ENCODE measurements at places on chromosomes 1 and 21.

DNA sequence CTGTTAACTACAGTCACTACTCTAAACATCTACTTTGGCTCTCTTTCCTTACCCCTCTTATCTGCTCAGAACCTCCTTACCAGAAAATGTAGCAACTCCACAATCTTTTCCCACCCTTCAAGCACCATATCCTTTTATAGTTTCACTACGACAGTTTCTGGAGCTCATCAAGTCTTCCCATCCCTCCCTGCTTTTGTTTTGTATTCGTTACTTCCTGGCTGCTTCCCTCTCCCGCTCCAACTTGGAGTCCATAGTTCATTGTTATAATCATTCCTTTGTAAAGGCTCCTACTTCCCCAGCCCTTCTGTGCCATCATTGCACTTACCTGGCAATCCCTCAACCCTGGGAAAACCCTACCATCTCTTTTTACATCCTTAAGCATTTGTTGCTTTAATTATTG is 18.0 kb downstream of the MPZL1 start:
- DNase-seq = no peak

- DNase-seq = no peak
These were observed 138.9 kb upstream of the SOD1 start for GRCh38 chr21:31520561-31521098.

DNA sequence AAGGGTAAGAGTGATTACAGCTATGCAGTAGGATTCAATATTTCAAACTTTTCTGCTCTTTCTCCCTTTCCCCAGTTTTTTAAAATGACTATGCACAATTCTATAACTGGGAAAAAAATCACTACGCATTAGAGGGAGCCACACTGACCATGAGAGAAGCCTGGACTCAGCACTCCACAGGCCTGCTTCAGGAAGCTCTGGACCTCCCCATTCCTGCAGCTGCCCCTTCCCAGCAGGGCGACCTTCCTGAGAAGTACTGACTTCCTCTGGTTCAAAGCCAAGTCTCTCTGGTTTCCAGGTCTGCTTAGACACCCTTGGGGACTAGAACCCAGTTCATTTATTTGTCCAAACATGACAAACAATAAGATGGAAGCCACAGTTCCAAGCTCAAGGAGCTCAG is 42.0 kb upstream of the CLSTN1 start:
- no peak for DNase-seq

- no peak for DNase-seq
These were observed 53.6 kb upstream of the MAP10 start for GRCh38 chr1:232751393-232752140.

DNA sequence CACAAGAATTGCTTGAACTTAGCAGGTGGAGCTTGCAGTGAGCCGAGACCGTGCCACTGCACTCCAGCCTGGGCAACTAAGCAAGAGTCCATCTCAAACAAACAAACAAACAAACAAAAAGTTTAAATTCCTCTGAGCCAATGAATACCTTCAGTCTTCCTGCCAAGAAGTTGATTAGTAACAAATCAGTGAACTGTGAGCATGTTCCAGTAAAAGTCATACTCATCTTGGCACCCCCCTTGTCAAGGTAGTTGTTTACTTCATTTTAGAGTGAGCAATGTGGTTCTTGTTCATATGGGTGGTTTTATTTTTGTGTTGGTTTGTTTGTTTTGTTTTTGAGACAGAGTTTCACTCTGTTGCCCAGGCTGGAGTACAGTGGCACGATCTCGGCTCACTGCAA is 18.0 kb upstream of the SLC2A7 start:
- no peak for DNase-seq

DNA sequence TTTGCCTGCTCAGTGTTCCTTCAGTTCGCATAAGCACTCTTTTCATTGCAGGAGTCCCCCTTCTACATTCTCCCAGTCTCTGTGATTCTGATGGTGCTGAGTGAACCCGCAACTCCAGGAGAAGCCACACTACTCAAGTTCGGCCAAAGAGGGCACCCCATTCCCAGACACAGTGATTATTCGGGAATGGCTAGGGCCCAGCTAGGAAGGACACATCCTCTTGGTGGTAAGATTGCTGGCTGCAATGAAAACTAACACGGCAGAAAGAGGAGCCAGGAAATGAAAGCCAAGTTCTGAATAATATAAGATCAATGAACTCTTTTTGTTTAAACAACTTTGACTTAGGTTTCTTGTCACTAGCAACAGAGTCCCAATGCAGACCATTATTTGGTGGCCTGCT is 14.9 kb downstream of the CREG1 start:
- no peak for DNase-seq

DNA sequence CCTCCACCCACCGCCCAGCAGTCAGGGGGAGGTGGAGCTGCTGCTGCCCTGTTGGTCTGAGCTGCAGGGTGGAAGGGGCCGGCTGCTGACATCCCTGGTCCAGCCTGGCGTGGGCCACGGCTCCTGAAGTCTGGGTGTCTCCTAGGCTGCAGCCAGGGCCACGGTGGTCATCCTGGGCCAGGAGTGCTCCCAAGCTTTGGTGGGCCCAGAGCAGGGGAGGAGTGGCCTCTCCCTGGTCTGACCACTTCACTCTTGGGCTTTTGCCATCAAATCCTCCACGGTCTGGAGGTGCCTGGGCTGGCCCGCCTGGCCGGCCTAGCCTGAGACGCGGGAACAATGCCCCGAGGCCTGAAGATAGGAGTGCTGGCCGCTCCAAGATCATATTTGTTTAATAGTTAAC is 5.8 kb downstream of the PRDM16 start:
- DNase-seq = no peak

DNA sequence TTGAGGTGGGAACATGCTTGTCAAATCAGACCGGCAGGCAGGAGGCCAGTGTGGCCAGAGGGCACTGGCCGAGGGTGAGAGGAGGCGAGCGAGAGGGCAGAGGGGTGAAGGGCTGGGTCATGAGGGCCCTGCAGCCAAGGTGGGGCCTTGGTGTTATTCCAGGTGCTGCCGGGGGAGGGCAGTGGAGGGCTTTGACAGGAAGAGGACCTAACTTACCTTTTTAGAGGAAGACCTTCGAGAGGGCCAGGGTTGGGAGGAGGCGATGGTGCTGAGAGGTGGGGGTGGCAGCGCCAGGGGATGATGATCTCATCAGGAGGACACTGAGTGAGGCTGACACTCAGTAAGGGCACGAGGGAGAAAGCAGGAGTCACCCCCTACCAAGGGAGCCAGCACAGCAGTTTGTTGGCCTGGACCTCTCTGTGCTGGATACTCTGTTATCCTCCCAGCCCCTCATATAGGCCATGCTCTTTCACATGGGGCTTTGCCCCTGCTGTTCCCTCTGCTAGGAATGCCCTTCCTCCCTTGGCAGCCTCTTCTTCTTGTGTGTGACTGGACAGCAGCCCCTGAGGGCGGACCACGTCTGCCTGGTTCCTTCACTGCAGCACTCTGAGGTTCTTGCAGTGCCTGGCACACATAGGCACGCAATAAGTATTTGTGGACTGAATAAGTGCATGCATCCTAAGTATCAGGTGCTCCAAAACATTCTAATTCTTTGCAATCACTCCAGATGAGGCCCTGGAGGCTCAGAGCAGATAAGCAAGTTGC is 7.5 kb upstream of the TTC22 start:
- no peak for DNase-seq

DNA sequence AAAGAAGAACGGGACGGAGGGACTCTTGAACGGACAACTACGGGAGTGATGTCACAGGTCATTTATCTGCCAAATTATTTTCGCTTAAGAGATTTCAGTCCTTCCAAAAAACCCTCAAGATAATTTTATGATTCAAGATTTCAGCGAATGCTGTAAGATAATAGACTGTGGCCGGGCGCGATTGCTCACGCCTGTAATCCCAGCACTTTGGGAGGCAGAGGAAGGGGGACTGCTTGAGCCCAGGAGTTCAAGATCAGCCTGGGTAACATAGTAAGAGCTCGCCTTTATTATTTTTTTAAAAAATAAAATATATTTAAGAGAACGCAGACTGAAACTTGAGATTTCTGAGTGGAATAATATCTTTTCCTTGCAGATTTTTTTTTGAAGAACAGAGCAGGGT is 609 bp downstream of the RWDD2B start:
- DNase-seq = no peak

DNA sequence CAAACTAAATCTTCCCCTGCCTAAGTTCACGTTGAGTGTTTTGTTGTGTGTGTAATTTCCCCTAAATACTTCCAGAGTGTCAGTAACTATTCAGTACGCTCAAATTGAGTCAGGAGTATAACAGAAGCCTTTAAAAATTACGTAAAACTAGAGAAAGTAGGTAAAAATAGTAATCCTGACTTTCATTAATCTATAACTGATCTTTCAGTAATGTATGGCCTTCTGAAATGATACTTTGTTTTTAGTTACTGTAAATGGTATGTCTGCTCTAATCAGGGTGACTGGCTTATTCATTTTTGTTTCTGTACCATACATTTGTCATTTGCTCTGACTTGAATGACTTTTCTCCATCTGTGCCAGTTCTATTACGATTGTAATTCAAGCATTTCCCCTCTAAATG is 29.4 kb downstream of the MIER1 start:
- DNase-seq = no peak

DNA sequence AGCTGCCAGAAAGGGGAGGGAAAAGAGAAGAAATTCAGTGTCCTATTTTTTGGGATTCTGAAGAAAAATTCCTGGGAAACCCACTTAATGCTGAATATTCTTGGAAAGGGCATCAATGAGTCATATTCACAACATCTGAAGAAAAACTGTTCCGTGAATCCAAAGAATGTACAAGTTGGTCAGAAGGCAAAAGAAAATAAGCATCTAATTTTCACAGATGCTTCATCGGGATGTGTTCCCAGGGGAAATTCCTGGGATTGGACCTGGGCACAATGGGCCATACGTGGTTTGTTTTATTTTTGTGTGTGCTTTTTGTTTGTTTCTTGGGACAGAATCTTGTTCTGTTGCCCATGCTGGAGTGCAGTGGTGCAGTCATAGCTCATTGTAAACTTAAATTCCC is 112.2 kb downstream of the MAP3K21 start:
- DNase-seq = no peak

DNA sequence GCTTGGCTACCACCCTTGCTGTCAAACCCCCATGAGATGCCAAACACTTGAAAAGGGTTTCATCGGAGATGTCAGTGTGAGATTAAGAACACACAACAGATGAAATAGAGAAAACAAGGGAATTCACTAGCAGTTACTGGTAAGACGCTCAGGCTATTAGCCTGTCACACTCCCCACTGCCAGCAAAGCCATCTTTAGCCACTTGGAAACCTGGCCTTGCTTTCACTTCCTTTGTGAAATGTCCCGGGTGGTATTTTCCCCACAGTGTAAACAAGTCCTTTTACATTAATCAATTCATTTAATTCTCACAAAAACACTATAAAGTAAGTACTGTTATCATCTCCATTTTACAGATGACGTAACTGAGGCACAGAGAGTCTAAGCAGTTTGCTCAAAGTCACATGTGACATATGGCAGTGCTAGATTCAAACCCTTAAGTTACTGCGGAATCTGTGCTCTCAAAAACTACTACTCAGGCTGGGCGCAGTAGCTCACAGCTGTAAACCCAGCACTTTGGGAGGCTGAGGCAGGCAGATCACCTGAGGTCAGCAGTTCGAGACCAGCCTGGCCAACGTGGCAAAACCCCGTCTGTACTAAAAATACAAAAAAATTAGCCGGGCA is 32.7 kb upstream of the KHDRBS1 start:
- DNase-seq = no peak
